ENCODE measurements at places on chromosomes 5 and 9. TPM values are rescaled to one million over a fixed set of nuclear protein-coding genes. Genes with fewer than 3 reads are reported as not detected.

Gene ARL14EPL
- not detected for total RNA-seq

- no peak for DNase-seq
Observed at GRCh38 chr5:9971301-9971700, 278.4 kb downstream of the ATPSCKMT start.

- no peak for DNase-seq
Observed at GRCh38 chr9:126755317-126755875, 49.4 kb upstream of the ZBTB43 start.

DNA sequence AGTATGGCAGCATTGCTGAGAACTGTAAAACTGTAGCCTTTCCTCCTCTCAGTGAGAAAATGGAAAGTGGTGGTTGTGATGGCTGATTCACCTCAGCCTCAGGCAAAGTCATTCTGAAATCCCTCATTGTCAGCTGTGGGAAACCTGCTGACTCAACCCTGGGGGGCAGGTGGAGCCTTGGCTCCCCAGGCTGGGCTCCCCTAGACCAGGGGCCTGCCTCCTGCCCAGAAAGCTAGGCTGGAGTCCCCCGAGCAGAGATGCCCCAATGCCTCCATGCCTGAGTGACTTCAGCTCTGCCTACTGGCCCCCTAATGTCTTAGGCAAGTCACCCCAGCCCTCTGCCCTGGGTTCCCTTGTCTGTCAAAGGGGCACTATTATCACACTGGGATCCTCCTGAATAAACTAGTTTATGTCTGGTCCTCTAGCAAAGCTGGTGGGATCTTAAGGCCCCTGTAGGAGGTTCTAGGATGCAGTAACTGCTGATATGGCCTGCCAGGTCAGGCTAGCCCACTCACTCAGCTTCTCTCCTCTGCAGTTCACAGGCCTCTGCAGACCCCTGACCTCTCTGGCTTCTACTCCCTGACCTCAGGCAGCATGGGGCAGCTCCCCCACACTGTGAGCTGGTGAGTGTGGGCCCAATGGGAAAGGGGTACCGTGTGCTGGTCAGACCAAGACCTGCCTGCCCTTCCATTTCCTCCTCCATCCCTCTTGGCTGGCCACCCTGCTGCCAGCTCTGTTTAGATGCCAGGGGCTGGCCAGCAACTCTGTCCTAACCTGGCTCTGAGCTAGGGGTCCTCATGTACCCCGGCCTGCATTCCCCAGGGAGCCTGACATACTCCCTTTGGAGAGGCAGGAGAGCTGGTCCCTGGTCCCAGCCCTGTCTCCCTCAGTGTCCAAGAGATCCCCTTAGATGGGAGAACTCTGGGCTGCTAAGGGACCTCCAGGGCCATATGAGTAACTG, 24.2 kb downstream of the TCF7 start:
- DNase-seq, result peak; percentile 16

DNA sequence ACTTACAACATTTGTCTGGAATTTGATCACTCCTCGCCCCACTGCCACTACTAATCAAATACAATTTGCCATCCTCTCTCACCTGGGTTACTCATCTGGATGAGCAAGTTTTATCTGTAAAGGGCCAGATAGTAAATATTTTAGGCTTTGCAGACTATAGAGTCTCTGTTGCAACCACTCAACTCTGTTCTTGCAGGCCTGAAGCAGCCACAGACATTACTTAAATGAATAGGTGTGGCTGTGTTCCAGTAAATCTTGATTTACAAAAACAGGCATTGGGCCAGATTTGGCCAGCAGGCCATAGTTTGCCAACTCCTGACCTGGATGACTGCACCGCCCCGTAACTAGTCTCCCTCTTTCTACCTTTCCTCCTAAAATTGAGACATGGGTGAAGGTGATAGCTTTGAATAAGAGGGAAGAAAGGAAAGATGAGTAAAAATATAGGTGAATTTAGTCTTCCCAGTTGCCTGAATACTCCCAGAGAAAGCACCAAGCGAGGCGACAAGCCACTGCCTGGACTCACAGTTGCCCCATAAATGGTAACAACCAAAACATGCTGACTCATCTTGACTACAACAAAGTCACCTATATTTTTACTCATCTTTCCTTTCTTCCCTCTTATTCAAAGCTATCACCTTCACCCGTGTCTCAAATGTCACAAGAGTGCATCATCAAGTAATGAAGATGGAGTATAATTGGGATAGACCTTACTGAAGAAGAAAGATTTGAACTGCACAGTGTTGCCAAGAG, 32.5 kb upstream of the SCAMP1 start:
- DNase-seq, result no peak

DNA sequence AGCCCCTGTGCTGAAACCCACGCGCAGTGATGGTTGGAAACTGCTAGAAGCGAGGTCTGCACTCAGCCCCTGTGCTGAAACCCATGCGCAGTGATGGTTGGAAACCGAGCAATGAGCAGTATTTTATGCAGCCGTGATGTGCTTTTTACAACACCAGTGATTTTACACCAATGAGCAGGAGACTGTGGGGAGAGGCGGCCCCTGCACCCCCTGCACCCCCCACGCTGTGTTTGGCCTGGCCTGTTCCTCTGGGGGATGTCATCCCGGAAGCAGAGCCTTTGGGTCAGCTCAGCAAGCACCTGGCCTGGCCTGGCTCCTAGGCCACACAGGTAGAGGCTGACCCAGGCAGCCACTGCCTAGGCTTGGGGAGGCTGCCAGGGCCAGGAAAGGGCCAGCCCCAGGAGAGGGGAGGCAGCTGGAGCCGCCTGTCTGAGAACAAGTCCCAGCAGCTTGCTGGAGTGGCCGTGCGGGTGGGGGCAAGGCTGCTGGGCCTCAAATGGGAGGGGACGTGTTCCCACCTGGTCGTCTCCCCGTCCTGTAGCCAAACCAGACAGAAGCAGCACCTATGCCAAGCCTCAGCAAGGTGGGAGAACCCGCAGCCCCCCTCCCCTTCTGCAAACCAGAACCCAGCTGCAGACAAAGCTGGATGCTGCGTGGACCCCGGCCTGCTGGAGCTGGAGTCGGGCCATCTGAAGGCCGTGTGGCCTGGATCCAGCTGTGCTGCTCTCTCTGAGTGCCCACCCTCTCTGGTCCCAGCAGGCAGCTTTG, 46.8 kb downstream of the DBH start:
- DNase-seq, result no peak

DNA sequence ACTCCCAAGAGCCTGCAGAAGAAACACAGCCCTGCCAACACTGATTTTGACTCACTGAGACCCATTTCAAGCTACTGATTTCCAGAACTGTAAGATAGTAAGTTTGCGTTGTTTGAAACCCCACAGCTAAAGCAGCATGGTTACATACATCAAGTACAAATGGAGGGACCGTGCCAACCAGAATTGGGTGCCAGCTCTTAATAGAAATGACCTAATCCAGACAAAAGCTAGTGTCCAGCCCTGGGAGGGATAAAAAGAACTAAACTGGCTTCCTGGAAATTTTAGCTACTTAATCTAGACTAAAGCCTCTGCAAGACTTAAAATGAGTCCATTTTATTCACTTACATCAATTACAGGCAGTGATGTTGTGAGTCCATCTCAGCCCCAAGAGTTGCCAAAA, 122.6 kb downstream of the ADAMTS12 start:
- DNase-seq, result no peak

GRCh38 chr5:38547257-38547656, 9.2 kb downstream of the LIFR start:
- DNase-seq, result no peak

Data from breast epithelium (tissue), 4 donors.